ENCODE measurements at places on chromosomes 1 and 21.

- no peak for DNase-seq
Observed at GRCh38 chr21:29034678-29035077, 10.2 kb downstream of the USP16 start.

GRCh38 chr1:186149591-186149990, 225.5 kb downstream of the TPR start:
- DNase-seq = no peak

GRCh38 chr1:158084336-158084735, 90.9 kb downstream of the KIRREL1 start:
- DNase-seq = no peak

- no peak for DNase-seq
Observed at GRCh38 chr1:159177272-159177907, 6.0 kb downstream of the CADM3 start.

DNA sequence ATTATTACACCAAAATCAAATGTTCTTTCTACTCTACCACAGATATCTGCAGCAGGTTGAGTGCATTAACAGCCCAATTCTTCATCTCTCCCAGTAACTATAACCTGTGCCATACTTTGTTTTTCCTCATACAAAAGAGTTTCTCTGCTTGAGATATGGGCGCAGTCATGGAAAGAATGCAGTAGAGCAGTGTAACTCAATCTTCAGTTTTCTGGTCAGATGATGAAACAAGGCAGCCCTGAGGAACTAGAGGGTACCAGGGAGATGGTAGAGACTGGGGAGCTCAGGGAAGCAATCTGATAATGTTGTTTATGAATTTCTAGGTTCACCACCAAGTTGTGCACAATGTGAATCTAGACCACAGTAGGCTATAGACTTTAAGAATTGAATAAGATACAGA, 39.6 kb downstream of the ASPM start:
- DNase-seq = no peak

GRCh38 chr1:1164701-1165451, 8.8 kb upstream of the TTLL10 start:
- DNase-seq = no peak

DNA sequence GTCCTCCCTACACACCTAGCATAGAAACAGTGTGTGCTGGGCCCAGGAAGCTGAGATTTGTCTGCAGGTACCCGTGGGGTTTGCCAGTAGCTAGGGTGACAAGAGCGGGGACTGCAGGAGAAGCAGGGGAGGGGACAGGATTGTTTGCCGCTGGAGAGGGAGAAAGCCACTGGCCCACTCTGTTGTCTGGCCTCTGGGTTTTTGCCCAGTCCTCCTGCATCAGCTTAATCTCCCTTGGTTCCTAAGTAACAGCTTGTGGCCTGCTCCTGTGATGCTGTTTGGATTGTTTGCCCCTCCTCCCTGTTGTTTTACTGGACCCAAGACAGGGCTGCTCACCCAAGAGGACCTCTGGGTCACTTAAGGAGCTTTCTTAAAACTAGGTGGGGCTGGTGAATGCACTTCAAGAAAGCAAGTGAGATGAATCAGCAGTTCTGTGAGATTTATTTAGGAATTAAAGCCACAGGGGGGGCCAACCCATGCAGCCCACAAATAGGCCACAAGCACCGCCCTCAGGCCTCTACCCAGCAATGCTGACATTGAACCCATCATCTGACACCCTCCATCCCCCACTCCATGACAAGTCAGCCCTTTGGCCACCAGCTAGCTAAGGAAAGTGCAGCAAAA, 142.8 kb downstream of the ZZZ3 start:
- no peak for DNase-seq

GRCh38 chr1:113394043-113394862, 3.9 kb downstream of the MAGI3 start:
- DNase-seq = no peak

GRCh38 chr1:1554926-1555915, 14.8 kb upstream of the TMEM240 start:
- DNase-seq = no peak

GRCh38 chr1:45326627-45327623, at the start of gene HPDL:
Gene HPDL, plus strand, starts transcription at chr1:45326895. Its CDS starts 254 bp downstream, at chr1:45327149.
- DNase-seq = peak; percentile 73

DNA sequence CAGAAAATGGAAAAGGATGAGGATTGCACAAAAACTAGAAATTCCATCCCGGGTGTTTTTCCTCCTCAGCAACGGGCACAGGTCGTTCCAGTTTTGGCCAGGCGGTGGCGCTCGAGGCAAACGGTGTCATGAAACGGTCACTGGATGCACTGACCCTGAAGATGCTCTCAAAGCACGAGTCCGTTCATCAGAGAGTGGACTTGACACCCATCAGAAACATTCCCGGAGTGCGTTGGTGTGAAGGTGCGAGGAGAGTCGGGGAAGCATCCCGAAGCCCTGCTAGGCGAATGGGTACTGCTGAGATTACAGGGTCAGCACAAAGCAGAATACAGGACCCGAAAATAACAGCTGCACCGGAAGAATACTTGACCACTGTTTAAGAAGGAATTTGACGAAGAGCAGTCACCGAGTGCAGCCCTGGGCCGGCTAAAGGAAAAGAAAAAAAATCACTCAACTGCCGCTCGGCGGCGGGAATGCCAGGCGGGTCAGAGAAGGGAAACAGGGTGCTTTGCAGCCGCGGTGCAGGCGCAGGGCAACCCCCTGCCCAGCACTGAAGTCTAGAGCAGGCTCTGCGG, 71.7 kb upstream of the ETS2 start:
- DNase-seq = peak; percentile 78

- DNase-seq = no peak
Observed at GRCh38 chr1:247332623-247333361, 1.1 kb upstream of the ZNF496 start.

DNA sequence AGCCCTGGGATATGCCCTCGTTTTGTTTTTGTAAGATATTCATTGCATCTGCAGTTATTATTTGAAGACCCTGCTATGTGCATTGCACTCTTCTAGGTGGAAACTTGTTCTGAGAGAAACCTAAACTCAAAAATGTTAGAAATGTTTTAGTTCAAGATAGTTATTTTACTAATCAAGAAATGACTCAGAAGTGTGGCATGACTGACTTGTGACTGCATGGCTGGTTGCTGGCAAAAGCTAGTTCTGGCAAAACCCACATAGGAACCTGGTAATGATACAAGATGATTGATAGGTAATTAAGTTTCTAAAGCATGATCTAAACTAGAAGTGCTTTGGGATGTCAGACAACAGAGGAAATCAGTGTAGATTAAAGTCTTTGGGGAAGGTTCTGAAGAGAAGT, 33.8 kb upstream of the NFASC start:
- DNase-seq = no peak

DNA sequence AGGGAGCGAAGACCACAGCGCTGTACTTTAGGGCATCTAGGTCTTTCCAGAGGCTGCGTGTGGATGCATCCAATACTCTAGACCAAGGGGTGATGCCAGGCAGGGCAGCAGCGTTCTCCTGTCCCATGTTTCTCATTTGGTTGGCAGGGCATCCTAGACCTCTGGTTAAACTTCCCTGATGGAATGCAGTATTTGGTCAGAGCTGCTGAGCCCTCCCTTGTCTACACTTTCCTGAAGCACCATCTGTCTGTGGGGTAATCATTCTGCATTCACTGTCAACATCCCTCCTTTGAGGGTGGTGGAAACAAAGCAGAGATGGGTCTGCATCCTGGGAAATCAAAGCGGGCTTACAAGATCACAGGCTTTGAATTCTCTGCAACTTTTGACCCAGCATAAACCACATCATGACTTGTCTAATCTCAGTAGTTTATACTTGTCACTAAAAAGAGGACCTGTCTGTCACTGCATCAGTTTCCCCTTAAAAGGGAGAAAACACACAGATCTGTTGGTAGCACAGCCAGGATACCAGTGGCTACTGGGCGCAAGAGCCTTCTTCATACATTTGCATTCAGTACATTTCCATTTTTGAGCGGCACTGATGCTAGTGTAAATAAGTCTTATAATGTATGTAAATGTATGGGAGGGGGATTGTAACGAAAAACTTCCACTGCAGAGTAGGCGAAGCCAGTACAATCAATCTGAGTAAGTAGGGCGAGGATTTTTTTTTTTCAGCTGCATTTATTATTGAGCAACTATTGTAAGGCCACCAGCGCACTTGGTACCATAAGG, 106.3 kb downstream of the GALNT2 start:
- no peak for DNase-seq

GRCh38 chr1:43066578-43066977, 105.5 kb downstream of the EBNA1BP2 start:
- no peak for DNase-seq

- DNase-seq = no peak
Observed at GRCh38 chr1:232550007-232550406, 79.9 kb downstream of the SIPA1L2 start.

DNA sequence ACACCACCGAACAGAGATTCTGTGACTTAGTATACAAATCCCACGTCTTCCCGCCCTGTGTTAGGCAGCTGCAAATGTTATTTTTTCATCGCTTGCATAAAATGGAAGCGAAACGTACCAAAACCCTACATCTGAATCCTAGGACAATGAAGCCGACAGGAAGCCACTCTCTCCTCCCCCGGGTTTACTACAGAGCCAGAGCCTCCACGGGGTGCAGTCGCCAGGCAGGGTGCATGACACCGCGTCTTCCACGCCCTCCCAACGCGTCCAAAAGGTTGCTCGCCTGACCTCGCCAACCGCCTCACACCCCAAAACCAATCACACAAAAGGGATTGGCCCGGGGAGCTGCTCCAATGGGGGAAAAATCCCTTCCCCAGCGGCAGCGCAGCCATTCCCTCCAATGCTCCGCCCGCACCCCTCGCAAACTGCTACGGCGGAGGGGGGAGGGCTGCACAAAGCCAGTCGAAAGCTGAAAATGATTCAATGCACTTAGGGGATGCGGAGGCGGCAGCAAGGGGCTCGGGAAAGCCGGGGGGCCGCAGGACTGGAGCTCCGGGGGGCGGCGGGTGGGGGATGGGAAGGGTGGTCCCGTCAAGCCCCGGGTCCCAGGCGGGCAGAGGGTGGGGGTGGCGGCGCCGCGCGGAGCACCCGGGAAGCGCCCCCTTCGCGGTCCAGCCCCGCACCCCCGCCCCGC, 701 bp downstream of the CEP170 start:
- DNase-seq = peak; percentile 71

DNA sequence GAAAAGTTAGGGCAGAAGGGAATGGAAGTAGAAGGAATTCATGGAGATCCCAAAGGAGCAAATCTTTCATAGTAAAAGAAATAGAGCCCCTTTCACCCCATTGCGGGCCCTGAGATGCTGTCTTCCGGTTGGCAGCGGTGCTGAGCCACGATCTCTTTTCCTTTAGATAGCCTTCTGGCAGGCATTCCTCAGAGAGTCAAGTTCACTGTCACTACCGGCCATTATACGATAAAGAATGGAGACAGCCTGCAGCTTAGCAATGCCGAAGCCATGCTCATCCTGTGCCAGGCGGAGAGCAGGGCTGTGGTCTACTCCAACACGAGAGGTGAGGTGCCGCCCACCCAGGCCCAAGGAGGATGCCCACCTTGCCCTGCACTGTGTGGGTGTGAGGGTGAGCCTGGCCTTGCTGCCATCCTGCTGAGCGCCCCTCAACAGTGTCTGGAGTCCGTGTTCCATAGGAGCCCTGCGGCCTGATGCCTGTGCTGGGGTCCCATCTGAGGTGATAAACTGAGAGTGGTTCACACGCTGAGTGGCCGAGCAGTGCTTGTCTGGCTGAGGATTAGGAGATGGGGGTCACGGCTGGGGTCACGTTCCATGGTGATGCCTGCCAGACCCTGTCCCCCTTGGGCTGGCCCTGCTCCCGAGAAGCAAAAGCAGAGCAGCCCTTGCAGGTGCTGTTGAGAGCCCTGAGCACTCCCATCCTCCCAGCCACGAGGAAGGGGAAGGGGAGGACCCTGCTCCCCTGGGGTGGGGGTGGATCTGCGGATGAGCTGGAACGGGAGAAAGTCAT, 20.4 kb upstream of the PWP2 start:
- peak; percentile 3 for DNase-seq

- DNase-seq = no peak
Observed at GRCh38 chr1:170885551-170885950, 49.8 kb upstream of the MROH9 start.

DNA sequence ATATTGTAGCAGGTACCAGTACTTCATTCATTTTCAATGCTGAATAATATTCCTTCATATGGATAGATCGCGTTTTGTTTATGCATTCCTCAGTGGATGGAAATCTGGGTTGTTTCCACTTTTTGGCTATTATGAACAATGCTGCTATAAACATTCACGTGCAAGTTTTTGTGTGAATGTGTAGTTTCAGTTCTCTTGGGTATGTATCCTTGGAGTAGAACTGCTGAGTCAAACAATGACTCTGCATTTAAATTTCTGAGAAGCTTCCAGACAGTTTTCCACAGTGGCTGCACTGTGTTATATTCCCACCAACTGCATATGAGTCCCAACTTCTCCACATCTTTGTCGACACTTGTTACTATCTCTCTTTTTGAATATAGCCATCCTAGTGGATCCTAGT, 138.0 kb upstream of the KLHDC7A start:
- DNase-seq = no peak

DNA sequence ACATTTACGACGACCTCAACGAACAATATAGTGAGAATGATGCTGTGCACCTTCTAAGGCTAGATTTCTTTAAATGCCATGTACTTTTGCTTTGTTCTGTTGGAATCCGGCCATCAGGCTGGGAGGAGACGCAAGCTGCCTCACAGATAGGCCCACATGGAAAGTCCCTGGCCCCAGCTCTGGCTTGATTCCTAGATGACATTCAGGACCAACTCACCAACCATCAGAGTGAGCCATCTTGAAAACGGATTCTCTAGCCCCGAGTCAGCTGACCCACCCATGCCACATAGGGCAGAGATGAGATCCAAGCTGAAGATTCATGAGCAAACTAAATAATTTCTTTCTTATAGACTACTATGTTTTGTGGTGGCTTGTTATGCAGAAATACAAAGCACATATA, 164.4 kb downstream of the ZNF281 start:
- no peak for DNase-seq

DNA sequence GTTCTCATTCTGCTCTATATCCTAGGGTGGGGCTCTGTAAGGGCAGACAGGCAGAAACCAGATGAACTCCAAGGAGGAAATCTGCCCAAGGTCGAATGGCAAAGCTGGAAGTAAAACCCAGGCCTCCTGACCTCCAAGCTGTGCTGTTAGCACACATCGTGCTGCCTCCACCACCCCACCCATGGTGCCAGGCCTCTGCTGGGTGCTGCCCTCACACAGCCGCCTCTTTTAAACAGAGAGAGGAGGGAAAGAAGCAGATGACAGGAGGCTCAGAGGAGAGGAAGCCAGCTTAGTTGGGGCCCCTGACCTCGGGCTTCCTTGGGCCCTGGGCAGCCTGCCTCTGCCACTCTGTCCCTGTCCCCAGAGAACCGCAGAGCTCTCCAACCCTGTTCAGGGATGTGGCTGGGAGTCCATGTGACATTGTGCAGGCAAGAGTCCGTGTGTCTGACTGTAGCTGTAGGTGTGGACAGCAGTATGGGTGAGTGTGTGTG, 1.1 kb downstream of the SYNC start:
- DNase-seq = no peak

- DNase-seq = no peak
Observed at GRCh38 chr1:246459221-246459620, 47.9 kb downstream of the SMYD3 start.

- DNase-seq = no peak
Observed at GRCh38 chr1:21875621-21876063, 61.5 kb downstream of the HSPG2 start.

- peak; percentile 15 for DNase-seq
Observed at GRCh38 chr1:180155182-180155682, 563 bp downstream of the QSOX1 start.
